ENCODE measurements at places on chromosomes 11 and 22.
A peak's percentile ranks its signal among the peaks of the same experiment; 100 is the strongest.

DNA sequence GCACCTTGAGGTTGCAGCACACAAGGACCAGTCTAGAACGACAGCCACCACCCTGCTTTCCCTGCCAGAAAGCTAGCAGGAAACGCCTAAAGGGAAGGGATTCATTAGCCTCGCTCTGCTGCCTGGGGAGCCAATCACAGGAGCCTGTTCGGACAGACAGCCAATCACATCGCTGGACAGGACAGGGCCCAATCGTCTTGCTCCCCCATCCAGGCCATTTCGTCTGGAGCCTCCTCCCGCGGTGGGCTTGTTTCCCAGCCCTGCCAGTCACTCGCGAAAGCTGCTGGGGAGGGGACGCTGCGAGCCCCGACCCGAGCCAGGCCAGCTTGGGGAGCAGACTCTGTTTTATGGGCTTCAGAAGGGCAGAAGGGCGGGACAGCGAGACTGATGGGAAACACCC is 79.8 kb upstream of the NCAM1 start:
- peak; percentile 78 for ATAC-seq

DNA sequence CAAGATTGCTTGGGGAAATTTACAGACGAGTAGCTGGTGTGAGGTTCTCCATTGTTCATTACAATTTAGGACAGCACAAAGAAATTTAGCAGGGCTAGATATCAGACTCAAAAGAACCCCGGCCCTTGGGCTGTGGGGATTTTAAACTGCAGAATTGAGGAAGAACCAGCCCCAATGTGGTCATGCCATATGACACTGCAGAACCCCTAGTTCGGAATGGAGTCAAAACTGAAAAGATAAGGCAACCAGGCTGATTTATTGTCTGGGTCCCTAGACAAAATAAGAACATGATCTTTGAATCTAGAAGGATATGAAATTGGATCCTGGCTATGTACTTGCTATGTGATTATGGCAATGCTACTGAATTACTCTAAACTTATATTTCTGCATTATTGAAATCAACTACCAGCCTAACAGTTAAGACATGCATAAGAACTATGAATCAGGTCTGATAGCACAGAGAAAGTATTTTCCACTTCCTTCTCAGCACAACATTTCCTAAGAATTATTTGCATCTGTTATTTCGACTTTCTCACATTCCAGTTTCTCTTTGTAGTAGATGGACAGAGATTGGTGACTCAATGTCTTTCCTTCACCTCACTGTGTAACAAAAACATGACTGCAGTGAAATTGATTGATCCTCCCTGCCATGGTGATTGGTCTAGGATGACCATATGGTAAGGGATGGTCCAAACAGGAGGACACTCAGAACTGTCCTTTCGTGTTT is 13.2 kb downstream of the MMP3 start:
- ATAC-seq, result no peak

- ATAC-seq, result no peak
These were observed 74.6 kb downstream of the CASP12 start for GRCh38 chr11:104823657-104824056.

DNA sequence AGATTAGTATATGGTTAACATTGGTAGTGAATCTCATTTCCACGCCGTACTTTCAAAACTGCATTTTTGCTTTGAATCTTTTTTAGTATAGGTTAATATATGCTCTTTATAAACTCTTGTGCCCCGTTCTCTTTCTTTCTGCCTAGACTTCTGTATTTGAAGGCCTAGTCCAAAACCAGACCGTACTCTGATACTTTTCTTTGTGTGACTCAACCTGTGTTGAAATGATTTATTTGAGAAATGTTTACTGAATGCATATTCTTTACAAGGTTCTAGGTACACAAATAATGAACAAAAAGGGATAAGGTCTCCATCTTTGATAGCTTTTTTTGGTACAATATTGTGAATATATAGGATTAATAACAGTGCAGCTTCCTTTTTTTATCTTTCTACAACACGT is 68.3 kb downstream of the HIPK3 start:
- no peak for ATAC-seq

DNA sequence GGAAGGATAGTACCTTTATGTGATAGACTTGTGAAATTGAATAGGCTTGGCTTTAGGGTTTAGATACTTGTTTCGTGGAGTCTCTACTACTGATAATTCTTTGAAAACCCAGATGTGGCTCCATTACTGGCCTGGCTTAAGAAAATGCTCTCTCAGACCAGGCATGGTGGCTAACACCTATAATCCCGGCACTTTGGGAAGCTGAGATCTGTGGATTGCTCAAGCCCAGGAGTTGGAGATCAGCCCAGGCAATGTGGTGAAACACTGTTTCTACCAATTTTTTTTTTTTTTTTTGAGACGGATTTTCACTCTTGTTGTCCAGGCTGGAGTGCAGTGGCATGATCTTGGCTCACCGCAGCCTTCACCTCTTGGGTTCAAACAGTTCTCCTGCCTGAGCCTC is 40.9 kb downstream of the ATG13 start:
- ATAC-seq, result no peak

GRCh38 chr11:130636722-130637464 is 188.4 kb downstream of the ADAMTS15 start:
- peak; percentile 94 for ATAC-seq

GRCh38 chr11:46223252-46223513 is 54.3 kb upstream of the CREB3L1 start:
- no peak for ATAC-seq

GRCh38 chr11:24356501-24356900 is 140.4 kb upstream of the LUZP2 start:
- ATAC-seq, result no peak

All from esophagus mucosa (tissue), 1 donor.